GM03348 (cell line): ENCODE measurements at places on chromosomes 2 and 18.
A peak's percentile ranks its signal among the peaks of the same experiment; 100 is the strongest.

GRCh38 chr2:74959106-74959751, 786 bp downstream of the POLE4 start:
- no peak for DNase-seq

DNA sequence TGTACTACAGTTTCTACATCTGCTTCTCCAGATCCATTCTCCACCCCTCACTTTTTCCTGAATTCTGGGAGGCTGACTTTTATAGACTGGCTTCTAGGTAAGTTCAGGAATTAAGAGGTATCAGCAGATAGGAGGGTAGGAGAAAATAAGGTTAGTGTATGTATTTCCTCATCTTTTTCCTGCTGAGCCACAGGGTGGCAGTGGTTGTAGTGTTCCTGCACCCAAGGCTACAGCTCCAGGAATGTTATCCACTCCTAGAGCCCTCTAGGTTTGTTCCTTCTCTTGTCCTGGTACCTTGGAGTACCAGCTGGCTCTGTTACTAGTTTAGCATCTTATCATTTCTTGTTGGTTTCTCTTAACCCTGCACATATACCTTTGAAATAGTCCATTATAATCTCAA, 40.7 kb upstream of the C2orf66 start:
- DNase-seq, result peak; percentile 20

DNA sequence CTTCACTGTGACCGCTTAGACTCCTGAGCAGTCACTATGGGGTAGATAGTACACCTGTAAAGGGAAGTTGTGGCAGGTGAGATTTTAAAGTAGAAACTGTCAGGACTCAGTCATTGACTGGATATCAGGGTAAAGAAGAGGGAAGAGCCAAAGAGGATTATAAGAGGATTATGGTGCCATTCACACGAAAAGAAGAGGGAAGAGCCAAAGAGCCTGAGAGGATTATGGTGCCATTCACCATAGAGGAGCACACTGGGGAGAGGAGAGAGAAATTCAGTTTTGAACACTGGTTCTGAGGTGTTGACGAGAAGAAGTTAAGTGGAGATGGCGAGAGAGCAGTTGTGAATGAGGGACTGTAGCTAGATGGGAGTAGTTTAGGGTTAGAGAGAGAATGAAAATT, 16.9 kb upstream of the KCNJ13 start:
- DNase-seq, result no peak

GRCh38 chr2:186709529-186710450, 15.9 kb downstream of the FAM171B start:
- no peak for DNase-seq

DNA sequence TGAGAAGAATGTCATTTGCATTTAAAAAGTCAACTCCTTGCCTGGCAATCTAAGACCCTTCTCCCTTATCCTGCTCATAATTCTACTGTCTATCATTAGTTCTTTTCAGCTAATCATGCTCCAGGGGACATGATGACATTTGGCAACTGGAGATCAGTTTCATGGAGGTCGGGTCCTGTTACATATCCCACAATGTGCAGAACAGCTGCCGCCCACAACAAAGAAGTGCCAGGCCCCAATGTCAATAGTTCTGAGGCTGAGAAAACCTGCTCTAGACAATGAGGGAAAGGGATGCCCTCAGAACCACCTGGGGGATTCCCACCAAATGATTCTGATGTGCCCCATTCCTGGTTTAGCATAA, 53.4 kb upstream of the IL1RL1 start:
- DNase-seq, result no peak

- no peak for DNase-seq
Observed at GRCh38 chr2:210387074-210387473, 72.1 kb upstream of the MYL1 start.

GRCh38 chr2:174544156-174544555, 53.4 kb downstream of the WIPF1 start:
- no peak for DNase-seq
